ENCODE measurements at places on chromosomes 11 and 22.

- DNase-seq = peak; percentile 52
These were observed 51.1 kb upstream of the LMO2 start for GRCh38 chr11:33942954-33943353.

DNA sequence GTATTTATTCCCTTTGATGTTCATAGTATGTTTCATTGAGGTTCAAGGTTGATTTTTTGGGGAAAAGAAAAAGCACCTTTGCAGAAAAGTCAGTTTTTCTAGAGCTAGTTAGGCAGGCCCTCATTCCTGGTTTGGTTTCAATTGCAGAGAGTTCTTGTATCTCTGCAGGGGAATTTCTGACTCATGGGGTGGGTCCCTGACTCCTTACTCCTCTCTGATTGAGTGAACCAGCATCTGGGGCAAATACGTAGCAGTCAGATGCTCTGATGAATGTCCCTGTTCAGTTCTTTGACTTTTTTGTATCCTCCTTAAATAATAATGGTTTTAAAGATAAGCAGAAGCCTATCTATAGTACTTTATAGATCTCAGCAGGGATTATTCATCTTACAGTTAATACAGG lies 7.7 kb upstream of the NCR3LG1 start:
- peak; percentile 87 for DNase-seq

GRCh38 chr11:130118165-130118564 lies 41.4 kb upstream of the ST14 start:
- DNase-seq = no peak

GRCh38 chr11:14422814-14423182 lies 63.8 kb upstream of the RRAS2 start:
- no peak for DNase-seq

DNA sequence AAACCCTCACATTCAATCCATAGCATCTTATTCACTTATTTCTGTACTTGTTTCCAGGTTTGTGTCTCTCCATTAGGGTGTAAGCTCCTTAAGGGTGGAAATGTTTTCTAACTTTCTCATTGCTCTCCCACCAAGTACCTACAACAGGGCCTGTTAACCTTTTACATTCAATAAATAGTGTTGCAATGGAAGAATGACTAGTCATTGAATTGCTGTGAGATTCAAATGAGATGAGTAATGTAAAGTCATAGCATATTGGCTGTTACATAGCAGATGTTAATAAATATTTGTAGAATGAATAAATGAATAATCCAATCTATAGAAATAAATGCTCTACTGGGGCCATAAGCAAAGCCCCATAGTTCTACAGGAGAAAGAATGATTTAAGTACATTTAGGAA lies 75.4 kb upstream of the DDI1 start:
- peak; percentile 93 for DNase-seq

DNA sequence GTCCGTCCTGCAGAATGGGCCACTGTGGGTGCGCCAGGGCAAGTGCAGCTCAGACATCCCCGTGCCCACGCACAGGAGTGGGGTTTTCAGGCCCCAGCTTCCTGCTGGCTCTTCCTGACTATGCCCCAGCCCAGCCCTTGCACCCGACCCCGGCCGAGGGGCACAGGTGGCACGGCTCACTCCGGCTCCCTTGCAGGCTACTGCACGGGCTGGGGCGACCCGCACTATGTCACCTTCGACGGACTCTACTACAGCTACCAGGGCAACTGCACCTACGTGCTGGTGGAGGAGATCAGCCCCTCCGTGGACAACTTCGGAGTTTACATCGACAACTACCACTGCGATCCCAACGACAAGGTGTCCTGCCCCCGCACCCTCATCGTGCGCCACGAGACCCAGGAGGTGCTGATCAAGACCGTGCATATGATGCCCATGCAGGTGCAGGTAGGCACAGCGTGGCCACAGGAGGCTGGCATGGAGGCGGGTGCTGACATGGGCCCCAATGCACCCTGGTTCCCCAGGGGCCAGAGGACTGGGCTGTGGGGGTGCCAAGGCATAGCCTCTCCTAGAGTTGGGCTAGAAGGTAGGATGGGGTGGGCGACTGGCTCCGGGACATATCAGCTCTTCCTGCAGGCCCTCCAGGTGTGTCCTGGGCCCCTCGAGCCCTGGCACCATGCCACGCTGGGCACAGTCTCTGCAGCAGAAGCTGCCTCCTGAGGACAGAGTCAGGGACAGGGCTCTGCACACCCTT lies 27.7 kb downstream of the MUC2 start:
- no peak for DNase-seq

GRCh38 chr22:37917874-37918548 lies 11.9 kb downstream of the MICALL1 start:
- DNase-seq = no peak

- DNase-seq = no peak
These were observed 6.7 kb downstream of the TMEM184B start for GRCh38 chr22:38266120-38266519.

DNA sequence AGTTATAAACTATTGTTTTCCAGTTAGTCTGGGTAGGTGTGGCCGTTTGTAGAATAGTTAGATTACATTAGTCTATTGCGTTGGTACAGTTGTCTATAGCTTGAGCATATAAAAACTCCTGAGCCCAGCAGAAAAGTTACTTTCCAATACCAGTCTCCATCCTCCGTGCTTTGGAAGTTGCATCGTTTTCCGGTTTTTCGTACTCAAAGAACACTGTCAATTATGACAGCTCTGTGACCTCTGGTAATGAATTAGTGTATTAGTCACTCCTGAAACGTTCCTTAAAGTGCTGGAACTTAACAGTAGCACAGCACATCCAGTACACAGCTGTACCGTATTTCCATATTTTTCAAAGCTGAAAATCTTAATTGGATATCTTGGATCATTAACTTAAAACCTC lies 808 bp upstream of the MSANTD2 start:
- peak; percentile 77 for DNase-seq

DNA sequence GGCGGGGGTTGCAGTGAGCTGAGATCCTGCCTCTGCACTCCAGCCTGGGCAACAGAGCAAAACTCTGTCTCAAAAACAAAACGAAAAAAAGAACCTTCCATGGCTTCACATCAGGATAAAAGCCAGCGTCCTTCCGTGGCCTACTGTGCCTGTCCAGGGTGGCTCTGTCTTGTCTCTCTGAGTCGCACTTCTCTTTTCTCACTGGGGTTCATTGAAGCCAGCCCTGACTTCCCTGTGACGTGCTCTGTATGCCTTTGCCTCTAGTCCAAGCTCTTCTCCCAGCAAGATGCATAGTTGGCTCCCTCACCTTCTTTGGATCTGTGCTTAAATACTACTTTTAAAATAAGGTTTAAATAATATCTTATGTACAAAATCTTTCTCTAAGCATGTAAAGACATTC lies 11.6 kb downstream of the ATXN10 start:
- no peak for DNase-seq

- DNase-seq = peak; percentile 66
These were observed 45.3 kb downstream of the CCDC34 start for GRCh38 chr11:27317751-27318150.

DNA sequence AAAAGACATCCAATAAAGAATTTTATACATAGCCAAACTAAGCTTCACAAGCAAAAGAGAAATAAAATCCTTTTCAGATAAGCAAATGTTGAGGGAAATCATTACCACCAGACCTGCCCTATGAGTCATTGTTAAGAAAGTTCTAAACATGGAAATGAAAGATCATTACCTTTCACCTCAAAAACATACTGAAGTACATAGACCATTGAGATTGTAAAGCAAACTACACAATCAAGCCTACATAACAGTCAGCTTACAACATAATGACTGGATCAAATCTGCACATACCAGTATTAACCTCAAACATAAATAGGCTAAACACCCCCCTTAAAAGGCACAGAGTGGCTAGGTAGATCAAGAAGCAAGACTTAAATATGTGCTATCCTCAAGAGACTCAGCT lies 501.0 kb upstream of the LUZP2 start:
- DNase-seq = peak; percentile 51

DNA sequence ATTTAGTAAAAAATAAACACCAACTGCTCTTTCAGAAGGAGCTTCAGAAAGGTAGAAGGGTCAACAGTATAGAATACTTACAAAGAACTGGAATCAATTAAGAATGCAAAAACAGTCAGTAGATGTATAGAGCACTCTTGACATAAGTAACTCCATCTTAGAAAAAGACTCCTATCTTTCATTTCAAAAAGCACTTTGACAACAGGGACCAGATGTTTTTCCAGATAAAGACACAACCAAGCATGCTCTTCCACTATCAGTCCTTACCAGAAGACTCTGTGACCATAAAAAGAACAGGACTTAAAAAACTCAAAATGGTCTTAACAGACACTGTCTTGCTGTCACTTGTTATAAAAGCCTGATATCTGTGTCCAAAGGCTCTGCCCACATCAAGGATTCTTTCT lies 5.2 kb downstream of the SLC25A17 start:
- no peak for DNase-seq

DNA sequence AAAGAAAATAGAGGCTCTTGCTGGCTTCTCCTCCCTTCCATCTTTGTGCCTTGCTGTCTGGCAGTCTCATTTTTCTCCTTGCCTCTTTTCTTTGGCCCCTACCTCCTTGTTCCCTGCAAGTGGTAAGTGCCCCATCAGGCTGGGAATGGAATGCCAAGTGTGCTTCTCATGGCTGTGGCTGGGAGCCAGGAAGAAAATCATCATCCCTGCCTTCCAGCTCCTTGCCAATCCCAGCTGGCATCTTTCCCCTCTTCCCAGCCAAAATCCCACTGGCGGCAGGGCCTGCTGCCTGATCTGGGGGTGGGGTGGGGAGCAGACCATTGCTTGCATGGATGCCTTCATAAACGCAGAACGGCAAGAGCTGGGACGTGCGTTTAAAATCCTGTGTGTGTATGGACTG lies 27.0 kb upstream of the SLC25A18 start:
- DNase-seq = no peak

- DNase-seq = no peak
These were observed 33.0 kb upstream of the RDX start for GRCh38 chr11:110329445-110329844.

- DNase-seq = no peak
These were observed 8.5 kb upstream of the ZNRF3 start for GRCh38 chr22:28874811-28875320.

DNA sequence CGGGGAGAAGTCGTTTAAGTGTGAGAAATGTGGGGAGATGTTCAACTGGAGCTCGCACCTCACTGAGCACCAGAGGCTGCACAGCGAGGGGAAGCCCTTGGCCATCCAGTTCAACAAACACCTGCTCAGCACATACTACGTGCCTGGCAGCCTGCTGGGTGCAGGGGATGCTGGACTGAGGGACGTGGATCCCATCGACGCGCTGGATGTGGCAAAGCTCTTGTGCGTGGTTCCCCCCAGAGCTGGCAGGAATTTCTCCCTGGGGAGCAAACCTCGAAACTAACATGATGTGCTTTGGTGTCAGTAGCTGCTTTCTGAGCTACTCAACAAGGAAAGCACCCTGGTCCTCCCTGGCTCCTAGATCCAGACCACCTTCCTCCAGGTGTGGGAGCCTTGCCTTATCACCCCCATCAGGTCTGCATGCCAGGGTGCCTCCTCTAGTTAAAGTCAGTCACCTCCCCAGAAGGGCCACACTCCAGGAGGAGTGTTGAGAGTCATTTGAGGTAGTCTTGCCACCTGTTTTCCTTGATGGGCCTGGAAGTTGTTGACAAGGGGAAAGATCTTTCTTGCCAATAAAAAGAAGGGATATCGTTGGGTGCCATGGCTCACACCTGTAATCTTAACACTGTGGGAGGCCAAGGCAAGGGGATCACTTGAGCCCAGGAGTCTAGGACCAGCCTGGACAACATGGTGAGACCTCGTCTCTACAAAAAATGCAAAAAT lies 12.9 kb downstream of the ZNF74 start:
- DNase-seq = no peak

- DNase-seq = peak; percentile 41
These were observed 18.3 kb upstream of the MICALL1 start for GRCh38 chr22:37887584-37888378.

- DNase-seq = peak; percentile 51
These were observed 29.1 kb upstream of the PAK1 start for GRCh38 chr11:77503006-77503405.

DNA sequence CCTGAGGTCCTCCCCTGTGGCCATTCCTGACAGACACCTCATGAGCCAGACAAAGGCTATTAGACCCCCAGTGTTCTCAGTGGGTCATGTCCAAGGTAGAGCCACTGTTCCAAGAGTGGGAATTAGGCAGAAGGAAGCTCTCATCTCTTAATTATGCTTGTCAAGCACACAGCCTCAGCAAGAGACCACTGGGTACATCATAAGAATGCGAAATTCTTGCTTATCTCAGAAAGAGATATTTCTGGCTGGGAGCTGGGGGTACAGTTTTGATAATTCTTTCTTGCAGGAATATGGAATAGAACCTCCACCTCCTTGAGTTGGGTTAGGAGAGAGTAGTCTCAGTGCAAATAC lies 1280.0 kb upstream of the CNTN5 start:
- DNase-seq = no peak

GRCh38 chr11:12094872-12095800 lies 15.3 kb upstream of the MICAL2 start:
- DNase-seq = no peak

GRCh38 chr11:110172468-110173065 lies 79.4 kb downstream of the ZC3H12C start:
- no peak for DNase-seq

DNA sequence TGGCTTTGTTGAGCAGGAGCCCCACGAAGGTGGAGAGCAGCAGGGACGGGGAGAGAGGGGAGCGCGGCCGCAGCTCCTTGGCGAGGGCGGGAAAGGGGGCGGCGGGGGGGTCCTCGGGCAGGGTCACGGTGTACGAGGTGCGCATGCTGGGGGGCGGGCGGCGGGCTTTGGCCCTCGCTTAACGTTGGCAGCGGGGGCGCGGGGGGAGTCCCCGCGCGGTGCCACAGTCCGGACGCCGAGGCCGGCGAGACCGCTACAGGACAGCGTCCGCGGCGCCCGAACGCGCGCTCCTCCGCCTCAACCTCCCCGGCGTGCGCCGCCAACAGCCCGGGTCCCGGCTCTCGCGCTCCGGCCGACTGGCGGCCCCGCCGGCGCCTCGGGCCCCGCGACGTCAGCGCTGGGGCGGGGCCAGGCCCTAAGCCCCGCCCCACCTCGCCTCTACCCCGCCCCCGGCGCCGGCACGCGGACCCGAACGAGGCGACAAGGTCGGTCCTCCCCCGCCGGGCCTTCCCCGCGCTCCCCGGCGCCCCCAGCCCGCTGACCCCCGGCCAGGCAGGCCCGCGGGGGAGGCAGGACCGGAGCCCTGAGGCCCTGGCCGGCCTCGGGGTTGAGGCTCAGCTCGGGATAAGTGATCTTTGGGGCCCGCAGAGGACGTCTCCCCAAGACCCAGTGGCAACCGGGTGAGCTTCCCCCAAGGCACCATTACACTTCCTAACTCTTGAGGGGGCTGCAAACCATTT lies 17.5 kb downstream of the USP2 start:
- peak; percentile 36 for DNase-seq

- DNase-seq = no peak
These were observed 663 bp downstream of the MRGPRG start for GRCh38 chr11:3217818-3218482.

DNA sequence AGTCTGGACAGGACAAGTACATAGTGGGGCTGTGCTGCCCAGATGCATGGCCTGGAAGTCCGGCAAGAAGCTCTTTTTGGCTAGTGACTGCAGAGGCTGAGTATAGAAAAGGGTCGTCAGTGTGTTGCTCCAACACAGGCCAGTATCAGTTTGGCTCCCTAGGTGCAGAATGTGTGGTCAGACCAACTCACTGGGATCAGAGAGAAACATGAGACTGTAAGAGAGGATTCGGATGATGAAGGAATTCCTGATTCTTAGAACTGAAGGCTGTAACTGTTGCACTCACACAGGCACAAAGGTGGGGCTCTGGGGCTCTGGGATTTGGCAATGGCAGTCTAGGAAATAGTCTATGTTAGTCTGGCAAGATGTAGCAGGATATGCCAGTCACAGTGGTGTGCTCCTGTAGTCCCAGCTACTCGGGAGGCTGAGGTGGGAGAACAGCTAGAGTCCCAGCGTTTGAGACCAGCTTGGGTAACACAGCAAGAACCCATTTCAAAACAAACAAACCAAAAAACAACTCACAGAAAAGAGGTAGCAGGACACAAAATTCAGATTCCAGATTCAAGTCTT lies 11.1 kb upstream of the UPB1 start:
- no peak for DNase-seq

Measured in HCEC 1CT (cell line).